ENCODE measurements at places on chromosomes 12 and 14.

GRCh38 chr12:57863676-57864075, 17.1 kb upstream of the CTDSP2 start:
- no peak for DNase-seq

DNA sequence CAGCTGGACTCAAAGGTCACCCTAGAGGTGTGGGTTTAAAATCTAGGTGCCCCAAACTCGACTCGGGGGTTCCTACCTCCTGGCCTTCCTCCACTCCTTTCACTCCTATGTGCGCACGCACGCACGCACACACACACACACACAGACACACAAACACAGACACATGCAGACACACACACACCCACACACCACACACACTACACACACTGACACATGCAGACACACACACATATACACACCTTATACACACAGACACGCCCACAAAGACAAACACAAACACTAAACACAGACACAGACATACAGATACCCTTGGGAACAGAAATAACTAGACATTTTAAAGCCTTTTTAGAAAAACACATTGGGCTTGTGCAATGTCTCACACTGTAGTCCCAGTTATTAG, 31.8 kb downstream of the GSC start:
- no peak for DNase-seq

DNA sequence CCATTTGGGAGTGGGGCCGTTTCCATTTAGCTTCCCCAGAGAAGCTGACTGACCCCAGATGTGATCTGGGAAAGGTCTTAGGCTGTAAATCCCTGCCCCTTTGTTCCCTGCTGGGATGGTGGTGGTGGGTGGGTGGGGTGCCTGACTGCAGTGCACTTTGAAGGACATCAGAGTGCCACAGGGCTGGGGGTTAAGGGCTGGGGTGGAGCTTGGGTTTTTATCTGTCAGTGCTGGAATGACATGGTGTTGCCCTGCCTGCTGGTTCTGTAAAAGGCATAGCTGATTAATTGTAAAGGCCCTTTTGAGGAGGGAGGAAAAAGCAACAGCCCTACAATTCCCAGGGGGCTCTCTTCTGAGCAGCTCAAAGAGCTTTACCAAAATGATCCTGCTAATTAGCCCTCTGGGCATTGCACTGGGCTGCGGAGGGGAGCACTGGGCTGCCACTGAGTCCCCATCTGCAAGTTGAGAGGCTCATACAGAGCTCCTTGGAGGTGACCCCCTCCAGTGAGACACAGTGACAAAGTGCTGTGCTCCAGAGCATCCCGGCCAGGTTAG, 21.1 kb downstream of the PLEKHG3 start:
- peak; percentile 97 for DNase-seq

- DNase-seq = no peak
These were observed 67.8 kb upstream of the PYGL start for GRCh38 chr14:51012055-51012454.

DNA sequence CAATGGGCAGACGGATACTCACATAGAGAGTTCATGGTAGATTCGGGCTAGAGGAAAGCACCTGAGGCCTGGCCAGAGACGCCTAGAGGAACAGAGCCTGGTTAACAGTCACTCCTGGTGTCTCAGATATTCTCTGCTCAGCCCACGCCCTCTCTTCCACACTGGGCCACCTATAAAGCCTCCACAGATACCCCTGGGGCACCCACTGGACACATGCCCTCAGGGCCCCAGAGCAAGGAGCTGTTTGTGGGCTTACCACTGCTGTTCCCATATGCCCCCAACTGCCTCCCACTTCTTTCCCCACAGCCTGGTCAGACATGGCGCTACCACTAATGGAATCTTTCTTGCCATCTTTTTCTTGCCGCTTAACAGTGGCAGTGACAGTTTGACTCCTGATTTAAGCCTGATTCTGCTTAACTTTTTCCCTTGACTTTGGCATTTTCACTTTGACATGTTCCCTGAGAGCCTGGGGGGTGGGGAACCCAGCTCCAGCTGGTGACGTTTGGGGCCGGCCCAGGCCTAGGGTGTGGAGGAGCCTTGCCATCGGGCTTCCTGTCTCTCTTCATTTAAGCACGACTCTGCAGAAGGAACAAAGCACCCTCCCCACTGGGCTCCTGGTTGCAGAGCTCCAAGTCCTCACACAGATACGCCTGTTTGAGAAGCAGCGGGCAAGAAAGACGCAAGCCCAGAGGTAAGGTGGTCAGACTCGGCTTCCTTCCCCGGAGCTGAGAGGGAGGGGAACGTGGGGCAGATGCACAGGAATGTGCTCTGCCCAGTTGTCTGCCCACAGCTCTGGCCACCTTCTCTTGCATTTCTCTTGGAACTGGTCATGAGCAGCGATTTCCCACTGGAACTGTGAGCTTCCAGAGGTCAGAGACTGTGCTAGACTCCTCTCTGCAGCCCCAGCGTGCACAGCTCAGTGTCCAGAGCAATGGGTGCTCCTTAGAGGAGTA, at the start of gene CD4:
TSS of gene CD4 (plus strand) at position 557 of the 953 bp plus-strand sequence. CDS start 10,611 bp downstream, outside the sequence.
- DNase-seq = no peak

DNA sequence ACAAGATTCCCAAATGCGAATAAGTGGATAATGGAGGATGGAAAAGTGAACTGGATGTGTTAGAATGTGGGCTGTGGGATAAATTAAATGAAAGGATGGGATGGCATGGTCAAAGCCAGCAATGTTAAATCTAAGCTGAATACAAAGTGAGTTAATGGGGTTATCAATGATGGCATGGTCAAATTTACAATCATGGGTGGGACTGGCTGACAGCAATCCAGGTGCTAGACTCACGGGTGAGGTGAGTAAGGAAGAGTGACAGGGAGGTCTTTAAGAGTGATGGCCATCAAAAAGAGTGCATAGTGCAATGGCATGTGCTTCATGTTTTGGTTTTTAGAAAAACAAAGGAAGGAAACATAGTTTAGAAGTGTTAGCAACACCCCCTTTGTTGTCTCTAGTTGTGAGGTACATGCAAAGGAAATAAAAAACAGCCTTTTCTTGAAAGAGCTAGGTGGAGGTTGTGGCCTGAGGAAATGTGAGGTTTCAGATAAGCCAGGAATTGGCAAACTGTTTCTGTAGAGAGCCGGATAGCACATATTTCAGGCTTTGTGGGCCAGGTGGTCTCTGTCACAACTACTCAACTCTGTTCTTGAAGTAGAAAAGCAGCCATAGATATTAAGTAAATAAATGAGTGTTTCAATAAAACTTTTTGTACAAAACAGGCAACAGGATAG, 328.7 kb downstream of the RPL10L start:
- DNase-seq = no peak

DNA sequence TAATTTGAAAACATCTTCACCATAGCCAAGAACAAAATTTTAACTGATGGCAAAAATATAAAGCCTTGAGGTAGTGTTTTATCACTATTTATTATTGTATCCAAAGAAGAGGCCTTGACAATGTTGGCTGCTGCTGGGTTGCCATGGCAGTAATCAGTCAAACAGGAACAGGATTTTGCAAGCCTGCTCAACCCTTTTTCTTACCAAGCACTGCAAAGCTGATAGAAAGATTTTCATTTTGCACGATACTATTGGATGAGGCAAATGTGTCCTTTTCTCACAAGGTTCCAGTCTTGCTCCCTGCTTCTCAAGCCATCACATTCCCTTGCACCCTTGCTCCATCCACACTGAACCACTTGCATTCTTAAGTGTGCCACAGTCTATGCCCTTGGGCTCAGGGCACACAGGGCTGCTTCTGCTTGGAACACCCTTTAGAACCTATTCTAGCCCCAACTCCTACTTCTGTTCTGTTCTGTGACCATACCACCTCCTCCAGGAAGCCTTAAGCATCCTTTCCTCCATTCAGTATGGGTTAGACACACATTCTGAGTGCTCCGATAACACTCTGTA, 76.5 kb upstream of the AMIGO2 start:
- no peak for DNase-seq

- no peak for DNase-seq
These were observed 457.0 kb downstream of the SLC6A15 start for GRCh38 chr12:84455598-84455997.

- DNase-seq = peak; percentile 64
These were observed 5.4 kb upstream of the IPO8 start for GRCh38 chr12:30701056-30701455.

DNA sequence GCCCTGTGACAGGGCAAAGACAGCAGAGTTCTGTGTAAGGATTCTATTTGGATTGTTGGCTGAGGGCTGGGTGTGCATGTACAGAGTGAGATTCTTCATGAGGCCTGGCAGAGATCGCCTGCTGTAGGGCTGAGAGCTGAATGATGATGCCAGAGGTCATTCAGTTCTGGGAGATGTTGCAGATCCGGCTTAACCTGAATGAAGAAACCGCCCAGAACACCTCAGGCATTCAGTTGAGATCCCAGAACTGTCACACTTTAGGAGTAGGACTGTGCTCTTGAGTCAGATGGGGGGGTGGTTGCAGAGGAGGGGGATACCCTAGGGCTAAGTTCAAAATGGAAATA, 5.8 kb upstream of the EVL start:
- DNase-seq = no peak

- DNase-seq = no peak
These were observed 73.9 kb downstream of the NEDD1 start for GRCh38 chr12:96980991-96981414.

DNA sequence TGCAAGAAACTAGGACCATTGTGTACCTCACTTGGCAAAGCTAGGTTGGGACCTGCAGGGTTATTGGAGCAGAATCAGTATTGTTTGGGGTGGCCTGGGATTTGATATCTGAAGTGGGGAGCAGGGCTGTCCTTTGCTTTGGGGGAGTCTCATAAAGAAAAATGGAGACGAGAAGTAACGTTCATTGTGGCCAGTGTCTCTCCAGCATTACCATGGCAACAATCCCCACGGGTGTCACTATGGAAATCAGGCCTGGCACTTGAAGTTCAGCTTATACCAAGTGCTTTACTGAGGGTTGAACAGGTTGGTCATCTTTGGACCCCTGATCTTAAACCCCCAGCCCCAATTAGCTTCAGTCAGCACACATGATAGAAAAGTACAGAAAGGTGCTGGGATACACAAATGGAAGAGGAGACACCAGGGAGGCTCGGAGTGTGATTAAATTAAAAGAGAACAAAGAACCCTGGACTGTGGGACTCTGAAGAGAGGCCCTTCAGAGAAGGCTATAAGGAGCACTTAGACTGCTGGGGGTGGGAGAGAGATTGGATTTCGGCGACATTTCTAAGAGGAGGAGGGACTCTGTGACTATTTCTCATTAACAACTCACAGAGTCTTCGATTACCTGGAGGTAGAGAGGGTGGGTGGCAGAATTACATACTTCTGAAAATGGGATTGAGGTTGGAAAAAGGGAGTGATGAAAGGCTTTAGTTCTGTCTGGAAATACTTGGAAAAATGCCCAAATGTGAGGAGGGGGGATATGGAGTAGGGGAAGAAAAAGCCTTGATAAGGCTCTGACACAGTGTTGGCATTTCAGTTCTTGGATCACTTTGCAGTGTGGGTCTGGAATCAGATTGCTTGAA, 3.7 kb downstream of the KIF5A start:
- no peak for DNase-seq

- DNase-seq = no peak
These were observed 30.6 kb upstream of the CLEC14A start for GRCh38 chr14:38286452-38286851.

DNA sequence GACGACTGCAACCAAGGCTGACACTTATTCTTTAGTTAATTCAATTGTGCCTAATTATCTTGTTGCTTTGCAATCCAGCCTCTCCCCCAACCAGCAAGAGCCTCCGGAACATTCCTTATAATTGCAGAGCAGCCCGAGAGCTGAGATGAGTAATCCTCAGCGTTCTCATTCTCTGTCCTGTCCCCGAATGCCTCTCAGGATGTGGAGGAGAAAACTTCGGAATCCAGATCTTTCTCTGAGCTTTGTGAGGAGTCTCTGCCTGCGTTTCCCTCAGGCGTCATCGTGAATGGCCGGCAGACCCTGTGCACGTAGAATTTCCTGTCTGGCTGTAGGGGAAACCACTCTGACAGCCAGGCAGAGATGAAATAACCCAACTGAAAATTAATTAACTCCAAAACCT, 160.5 kb upstream of the DIO3 start:
- DNase-seq = no peak

DNA sequence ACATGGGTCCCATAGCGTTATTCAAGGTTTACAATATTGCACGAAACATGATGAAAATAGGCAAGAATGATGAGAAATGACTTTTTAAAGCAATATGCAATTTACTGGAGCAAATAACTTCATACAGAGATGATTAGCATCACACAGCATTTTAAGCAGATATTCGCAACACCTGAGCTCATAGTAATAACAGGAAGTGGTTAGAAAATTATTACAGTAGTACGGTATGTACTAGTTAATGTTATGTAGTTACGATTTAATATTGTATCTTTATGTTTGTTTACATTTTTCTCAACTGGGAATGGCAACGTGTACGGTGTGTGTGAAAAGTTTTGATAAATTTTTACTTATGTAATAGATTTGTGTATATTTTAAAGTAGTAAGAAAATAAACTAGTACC, 102.6 kb downstream of the OSBPL8 start:
- DNase-seq = no peak

GRCh38 chr12:121576851-121577391, 3.9 kb downstream of the KDM2B start:
- no peak for DNase-seq

- no peak for DNase-seq
These were observed 127.6 kb upstream of the AMIGO2 start for GRCh38 chr12:47207340-47207717.

DNA sequence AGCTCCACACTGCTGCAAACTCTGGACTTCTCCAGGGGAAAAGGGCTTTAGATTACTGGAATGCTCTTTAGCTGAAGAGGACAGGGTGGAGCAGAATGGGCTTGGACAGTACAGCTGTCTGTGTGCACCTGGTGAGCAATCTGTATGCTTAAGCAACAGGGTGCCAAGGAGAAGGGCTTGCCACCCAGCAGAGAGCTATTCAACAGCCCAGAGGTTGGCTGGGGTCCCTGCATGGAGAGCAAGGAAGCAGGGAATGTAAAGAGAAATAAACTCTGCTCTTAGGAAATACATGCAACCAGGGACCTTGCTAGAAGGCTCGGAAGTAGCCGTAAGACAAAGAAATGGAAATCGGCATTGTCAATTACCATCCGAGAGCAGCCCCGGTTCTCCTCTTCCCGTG, 53.0 kb upstream of the CORO1C start:
- no peak for DNase-seq

DNA sequence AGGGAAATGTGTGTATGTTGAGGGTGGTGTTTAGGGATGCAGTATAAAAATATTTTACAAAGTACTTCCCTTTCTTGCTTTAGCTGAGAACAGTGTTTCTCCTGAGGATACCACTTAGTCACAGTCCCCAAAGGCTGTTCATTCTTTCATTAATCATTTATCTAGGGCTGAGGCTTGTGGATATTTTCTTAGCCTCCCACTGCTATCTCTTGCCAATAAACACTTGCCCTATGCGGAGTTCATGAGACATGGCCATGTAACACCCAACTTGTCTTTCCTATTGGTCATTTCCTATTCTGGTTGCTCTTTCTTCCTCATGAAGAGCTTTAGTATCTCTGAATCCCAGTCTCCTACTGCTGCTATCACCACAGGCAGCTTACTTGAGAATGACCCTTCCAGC, 75.1 kb downstream of the ETNK1 start:
- DNase-seq = no peak
